ENCODE measurements at places on chromosomes 7 and 10.

- DNase-seq: no peak
Measured at GRCh38 chr10:95542330-95542729, 18.8 kb downstream of the SORBS1 start.

DNA sequence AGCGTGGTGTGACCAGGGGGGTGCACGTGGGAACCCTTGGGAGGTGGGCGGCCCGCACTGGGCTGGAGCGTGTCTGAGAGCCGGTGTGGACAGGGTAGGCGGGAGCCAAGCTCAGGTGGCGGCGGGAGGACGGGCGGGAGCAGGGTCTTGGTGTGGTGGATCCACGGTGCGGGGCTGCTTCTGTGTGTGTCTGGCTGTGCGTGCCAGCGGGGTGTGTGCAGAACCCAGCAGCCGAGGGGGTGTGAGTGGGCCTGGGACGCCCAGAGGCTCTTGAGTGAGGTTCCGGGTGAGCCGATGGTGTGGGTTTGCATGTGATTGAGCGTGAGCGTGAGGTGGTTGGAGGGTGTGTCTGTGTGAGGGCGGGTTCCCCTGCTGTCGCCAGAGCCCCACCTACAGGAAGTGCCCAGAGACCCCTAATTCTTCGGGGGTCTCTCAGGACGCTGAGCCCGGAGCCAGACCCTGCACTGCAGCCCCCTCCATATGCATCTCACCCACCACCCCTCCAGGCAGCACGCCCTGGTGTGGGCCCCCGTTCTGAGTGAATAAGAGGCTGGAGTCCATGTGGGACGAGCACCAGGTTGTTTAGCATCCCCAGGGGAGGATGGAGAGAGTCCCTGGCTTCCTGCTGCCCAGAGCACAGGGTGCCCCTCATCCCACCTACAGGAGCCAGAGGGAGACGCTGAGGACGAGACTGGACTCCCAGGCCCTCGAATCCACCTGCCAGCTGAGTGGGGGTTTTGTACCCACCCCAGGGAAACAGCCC lies 78.2 kb downstream of the ELFN1 start:
- no peak for DNase-seq

- no peak for DNase-seq
Measured at GRCh38 chr10:27188897-27189296, 33.7 kb downstream of the MASTL start.

DNA sequence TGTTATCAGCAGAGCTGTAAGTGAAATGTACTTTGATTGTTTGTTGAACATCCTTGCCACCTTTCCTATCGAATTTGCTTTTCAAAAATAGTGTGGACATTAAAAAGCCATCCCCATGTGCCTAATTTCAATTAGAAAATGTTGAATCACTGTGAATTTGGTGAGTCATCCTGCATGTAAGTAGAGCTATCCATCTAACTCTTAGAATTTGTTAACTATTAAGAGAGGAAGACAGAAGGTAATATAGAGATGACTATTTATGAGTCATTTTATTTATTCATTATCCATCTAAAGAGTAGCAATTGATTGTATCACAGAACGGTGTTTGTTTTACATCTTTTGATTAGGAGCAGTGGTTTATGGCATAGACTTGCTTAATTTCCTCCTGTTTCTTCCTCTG lies 154.7 kb downstream of the MGMT start:
- DNase-seq: no peak

- DNase-seq: no peak
Measured at GRCh38 chr10:46268076-46268881, 18.5 kb upstream of the ANTXRL start.

DNA sequence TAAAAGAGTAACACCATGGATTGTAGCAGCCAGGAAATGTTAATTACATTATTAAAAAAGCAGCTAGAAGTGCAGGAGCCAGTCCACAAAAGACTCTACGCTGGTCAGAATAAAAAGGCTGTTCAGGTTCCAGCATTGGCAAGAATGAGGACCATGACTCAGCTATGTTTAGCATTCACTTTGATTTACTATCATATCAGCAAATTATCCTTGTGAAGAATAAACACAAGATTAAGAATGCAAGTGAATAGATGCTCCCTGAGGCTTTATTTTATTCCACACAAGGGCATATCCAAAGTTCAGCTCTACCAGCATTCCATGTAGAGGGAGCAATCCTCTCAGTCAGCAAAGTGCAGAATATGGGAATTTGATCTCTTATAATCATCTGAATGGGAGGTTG lies 13.6 kb downstream of the DGKB start:
- no peak for DNase-seq

DNA sequence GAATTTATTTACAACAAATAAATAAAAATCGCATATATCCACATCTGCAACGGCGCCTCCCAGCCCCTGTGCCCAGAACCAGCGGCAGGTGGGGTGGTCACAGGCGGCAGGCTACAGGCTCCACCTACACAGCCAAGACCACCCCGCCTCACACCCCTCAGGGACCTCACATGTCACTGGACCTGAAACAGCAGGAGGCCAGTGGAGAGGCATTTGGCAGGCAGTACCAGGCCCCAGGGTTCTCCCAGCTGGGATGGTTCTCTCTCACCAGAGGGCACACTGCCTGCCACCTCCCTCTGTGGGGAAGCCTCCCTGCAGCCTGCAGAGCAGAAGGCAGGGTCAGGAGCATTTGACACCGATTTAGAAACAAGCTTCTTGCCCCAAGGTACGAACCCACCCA lies 81.5 kb downstream of the MAD1L1 start:
- DNase-seq: no peak

GRCh38 chr7:28364082-28364481 lies 48.2 kb upstream of the CREB5 start:
- DNase-seq: no peak

- DNase-seq: no peak
Measured at GRCh38 chr7:125358551-125359167, 429.0 kb upstream of the POT1 start.

DNA sequence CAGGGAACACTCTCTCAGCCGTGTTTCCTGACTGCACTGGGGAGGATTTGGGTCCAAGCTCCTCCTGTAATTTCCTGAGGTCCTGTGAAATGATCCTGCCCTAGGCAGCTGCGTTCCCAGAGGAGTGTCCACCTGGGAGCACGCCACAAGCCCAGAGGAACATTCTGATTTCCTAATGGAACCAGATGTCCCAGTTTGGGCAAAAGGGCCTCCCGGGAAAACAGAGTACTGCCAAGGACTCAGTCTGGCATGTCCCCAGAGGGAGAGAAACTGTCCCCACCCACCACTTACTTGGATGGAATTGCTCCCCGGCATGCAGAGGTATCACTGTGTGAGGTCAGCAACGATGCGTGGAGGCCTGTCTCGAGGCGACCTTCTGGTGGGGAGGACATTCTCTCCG lies 34.5 kb downstream of the ASB13 start:
- no peak for DNase-seq

DNA sequence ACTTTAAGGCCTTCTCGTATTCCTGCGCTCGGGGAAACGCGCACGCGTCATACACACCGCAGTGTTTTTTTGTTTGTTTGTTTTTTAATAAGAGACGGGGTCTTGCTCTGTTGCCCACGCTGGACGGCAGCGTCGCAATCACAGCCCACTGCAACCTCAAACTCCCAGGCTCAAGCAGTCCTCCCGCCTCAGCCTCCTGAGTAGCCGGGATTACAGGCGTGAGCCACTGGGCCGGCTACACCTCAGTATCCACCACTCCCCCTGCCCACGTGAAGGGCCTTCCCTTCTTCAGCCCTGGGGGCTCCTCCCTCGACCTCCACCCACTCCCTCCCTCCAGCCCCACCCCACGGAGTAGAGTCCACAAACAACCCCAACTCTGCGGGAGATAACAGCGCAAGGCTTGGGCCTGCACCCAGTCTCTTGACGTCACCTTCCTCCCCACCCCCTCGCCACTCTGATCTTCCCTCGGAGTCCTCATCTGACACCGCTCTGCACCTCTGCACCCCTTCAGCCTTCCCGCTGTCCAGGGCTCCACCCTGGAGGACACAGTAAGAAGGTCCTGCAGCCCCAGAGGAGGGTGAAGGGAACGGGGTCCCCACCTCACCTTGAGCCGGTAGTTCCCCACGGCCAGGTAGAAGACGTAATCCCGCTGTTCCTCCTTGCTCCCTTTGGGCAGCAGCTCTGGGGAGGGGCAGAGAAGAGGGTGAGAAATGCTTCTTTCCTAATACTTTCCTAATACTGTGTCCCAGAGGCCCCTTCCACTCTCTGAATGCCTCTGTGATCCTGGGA lies 2.8 kb upstream of the CLDN15 start:
- DNase-seq: no peak

GRCh38 chr7:115086146-115086841 lies 164.4 kb downstream of the MDFIC start:
- no peak for DNase-seq

GRCh38 chr10:118844731-118845521 lies 90.2 kb upstream of the CACUL1 start:
- DNase-seq: no peak

DNA sequence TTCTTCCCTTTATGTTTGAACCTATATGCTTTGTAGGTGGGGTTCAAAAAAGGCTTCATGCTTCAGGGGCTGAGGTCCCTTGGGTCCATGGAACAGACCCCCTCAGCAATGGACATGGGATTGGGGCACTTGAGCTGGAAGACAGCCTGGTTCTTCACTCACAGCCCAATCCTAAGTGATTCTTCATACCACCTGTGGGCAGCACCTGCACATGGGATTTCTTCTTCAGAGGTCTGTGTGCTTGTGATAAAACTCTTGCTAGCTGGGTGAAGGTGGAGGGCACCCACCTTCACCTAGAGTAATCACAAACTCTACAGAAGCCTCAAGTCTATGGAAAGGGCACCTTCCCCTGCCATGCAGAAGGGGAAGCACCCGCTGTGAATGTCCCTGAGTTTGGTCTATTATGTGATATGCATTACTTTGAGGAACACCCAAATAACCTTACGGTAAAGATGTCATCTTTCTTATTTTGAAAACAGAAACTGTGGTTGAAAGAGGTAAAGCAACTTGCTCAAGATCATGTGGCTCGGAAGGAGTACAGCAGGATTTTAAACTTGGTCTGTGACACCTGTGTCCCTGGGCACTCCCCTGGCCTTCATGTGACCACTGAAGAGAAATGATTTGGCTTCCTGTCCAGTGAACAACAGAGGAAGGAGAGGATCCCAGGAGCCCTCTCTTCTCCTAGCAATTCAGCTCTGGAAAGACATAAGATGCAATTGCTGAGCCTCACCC lies 469.5 kb upstream of the ZMIZ1 start:
- no peak for DNase-seq

DNA sequence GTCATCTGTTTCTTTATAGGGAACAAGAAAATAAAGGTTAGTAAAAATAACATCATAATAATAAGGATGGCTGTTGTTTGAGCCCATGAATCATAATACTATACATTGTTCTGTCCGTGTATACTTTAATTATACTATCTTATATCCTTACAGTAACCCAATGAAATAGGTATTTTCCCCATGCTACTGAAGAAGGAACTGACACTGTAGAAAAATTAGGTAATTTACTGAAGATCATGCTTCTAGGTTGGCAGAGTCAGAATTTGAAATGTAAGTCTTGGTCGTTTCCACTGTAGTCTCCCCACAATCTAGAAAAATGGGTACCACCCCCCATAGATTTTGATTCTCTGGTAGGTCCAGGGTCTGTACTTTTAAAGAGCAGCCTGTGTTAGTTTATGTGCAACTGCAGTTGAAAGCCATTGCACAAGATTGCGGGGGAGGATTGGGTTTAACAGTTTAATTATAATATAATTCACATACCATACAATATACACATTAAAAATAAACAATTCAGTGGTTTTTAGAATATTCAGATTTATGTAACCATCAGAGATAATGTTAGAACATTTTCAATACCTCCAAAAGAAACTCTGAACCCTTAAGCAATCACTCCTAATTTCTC lies 47.7 kb downstream of the SHOC2 start:
- no peak for DNase-seq

DNA sequence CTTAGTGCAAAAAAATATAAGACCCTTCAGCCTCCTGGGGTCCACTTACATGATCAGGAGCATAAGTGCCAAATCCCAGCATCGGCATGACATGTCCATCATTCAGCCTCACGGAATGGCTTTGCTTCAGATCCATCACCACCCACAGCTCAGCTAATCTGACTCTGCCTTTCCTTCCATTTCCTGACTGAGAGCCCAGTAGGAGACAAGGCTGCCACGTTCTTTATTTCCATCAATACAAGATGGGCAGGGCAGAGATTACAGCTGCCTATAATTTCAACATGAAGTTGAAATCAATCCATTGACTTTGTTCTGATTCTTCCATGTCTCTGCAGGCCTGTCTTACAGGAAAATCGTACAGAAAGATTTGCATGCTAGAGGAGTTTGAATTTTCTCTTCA lies 76.4 kb upstream of the UCN3 start:
- DNase-seq: no peak

DNA sequence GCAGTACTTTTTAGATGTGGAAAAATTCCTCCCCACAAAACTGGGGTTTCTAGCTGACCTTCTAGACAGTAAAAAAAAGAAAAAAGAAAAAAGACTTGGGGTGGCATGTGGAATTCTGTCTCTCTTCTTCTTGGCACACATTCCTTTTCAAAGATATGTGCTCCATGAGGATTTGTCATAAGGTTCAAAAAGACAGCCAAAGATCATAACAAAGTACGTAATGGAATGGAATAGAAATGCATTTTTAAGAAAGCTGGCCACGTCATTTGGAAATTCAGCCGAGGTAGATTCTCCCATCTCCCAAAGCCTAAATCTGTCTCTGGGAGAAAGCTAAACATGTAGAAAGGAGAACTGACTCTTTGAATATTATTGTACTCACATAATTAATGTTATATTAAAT lies 381.3 kb upstream of the NFE2L3 start:
- DNase-seq: no peak

DNA sequence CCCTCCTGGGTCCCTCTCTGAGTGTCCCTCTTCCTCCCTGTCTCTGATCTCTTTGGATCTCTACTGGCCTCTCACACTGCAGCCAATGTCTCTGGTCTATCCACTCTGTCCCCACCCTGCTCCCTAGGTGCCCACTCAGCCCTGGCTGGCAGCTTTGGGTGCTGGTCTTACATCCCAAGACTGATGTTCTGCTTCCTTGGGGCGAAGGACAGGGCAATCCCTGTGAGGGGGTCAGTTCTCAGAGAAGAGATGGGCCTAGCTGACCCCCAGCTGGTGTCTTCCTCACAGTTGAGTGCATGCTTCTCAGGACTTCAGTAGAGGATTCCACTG lies 51.7 kb upstream of the CAMK2B start:
- DNase-seq: no peak

DNA sequence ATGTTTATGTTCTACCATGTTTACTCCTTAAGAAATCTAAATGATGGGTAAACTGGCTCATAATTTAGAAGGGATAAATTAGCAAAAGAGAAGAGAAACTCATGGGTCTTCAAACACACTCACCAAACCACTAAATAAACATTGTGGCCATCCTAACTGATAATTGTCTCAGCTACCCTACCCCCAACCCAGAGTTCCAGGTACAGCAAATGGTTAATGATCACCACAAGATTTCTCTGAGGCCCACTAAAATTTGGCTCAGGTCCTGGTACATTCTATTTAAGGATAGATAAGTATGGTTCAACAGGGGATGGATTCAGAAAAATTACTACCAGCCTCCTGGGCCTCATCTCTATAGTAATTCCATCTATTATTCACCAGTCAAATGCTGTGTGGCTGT lies 21.4 kb downstream of the SLC25A13 start:
- DNase-seq: no peak

Data from CD4-positive, alpha-beta T cell treated with Interleukin-4 for 1 hour (primary cell).